Hypothalamus (tissue), 51 donors: ENCODE measurements at places on chromosomes 7 and 10.

DNA sequence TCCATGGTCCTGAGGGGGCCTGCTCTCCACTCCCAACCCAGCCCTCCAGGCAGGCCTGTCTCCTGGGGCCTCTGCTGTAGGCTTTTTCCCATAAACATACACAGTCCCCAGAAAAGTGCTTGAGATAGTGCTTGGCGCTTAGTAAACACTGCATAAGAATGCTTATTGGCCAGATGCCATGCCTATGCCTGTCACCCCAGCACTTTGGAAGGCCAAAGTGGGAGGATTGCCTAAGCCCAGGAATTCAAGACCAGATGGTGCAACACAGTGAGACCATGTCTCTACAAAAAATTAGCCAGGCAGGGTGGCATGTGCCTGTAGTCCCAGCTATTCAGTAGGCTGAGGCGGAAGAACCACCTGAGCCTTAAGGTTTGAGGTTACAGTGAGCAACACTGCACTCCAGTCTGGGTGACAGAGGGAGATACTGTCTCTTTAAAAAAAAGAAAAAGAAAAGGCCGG, 24.6 kb upstream of the ASL start:
- no peak for DNase-seq

- DNase-seq, result no peak
These were observed 122.1 kb downstream of the LRMDA start for GRCh38 chr10:75553550-75553949.

DNA sequence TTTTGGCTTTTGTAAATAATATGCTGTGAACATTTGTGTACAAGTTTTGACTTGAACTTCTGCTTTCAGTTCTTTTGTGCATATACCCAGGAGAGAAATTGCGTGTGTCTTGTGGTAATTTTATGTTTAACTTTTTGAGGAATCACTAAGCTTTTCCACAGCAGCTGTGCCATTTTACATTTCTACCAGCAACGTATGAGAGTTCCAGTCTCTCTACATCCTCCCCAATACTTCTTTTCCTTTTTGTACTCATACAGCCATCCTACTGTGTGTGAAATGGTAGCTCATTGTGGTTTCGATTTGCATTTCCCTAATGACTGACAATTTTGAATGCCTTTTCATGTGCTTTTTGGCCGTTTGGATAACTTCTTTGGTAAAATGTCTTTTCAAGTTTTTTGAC, 66.3 kb upstream of the INHBA start:
- DNase-seq, result no peak

DNA sequence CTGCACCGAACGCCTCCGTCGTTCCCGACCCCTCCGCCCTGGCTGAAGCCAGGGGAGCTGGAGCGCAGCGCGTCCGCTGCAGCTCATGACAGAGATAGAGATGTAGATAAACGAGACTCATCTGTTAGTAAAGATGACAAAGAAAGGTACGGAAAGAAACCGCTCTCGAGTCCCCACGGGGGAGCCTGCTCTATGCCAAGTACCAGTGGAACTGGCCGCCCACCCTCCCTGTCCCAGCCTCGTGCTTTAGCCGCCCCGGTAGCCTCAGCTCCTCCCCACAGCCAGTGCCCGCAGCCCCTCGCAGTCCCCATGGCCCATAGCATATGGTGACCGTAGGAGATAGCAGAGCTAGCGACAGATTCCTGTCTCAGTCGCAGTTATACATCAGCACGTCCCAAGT, 344.7 kb upstream of the GALNT17 start:
- DNase-seq, result no peak

DNA sequence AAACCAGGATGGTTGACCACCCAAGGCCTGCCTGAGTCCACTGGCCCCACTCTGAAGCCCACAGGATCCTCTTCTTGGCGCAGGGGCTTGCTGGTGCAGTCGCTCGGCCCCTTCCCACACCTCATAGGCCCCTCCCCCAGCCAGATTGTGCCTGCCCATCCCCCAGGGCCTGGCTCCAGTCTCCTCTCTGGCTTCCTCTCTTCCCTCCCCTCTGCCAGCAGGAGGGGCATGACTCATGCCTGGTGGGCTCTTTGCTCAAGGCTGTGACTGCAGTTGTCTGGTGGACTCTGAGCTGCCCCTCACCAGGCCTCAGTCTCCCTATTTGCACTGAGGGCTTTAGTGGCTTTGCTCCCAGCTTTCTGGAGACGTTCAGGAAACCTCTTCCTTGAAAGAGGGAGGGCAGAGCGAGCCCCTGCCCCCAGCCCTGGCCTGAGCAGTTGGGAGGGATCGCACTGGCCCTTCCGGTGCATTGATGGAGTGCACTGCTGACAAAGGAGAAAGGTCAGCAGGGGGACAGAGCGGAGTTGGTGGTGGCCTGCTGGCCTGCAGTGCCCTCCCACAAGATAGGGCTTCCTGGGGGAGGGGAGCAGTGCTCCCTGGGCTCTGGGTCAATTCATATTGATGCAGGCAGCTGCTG, 60.7 kb downstream of the ZMIZ1 start:
- DNase-seq, result no peak

GRCh38 chr7:143376396-143376795, 4.7 kb upstream of the ZYX start:
- no peak for DNase-seq

DNA sequence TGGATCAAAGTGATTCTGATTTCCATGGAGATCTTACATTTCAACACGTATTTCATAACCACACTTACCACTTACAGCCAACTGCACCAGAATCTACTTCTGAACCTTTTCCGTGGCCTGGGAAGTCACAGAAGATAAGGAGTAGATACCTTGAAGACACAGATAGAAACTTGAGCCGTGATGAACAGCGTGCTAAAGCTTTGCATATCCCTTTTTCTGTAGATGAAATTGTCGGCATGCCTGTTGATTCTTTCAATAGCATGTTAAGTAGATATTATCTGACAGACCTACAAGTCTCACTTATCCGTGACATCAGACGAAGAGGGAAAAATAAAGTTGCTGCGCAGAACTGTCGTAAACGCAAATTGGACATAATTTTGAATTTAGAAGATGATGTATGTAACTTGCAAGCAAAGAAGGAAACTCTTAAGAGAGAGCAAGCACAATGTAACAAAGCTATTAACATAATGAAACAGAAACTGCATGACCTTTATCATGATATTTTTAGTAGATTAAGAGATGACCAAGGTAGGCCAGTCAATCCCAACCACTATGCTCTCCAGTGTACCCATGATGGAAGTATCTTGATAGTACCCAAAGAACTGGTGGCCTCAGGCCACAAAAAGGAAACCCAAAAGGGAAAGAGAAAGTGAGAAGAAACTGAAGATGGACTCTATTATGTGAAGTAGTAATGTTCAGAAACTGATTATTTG, 15.3 kb downstream of the HNRNPA2B1 start:
- DNase-seq, result no peak

- no peak for DNase-seq
These were observed 32.5 kb downstream of the COL1A2 start for GRCh38 chr7:94426980-94427875.

DNA sequence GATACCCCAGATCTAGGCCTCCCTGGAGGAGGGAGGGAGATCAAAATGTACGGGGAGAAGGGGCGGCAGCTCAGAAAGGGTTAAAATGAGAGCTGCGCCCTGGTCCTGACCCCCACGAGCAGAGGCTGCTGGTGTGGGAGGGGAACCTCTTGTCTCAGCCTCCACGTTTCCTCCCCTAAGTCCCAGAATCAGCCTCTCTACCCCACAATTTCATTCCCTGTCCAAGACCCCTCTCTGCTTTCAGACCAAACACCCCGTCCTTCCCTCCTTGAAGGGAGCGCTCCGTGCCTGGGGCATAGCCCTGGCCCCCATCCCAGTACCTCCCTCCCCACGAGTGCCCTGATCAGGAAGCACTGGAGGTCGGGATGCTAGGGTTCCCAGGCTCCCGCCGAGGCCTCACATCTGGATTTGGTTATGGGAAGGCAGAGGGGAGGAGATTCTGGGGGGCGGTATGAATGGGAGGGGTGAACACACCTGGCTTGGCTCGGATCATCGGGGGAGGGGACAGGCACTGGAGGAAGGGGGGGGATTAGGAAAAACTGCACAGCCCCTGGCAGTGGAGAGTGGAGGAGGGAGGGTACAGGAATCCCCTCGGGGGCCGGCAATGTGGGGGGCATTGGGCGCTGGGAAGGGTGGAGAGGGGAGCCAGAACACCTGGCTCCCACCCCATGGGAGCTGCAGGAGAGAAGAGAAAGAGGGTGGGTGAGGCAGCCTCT, 2.7 kb downstream of the EPHB4 start:
- DNase-seq, result no peak

- DNase-seq, result no peak
These were observed 95.3 kb downstream of the WDR11 start for GRCh38 chr10:120946497-120946896.

- no peak for DNase-seq
These were observed 257.8 kb upstream of the IMMP2L start for GRCh38 chr7:111820121-111820520.

- DNase-seq, result no peak
These were observed 5.0 kb downstream of the PAXIP1 start for GRCh38 chr7:154997840-154998370.

GRCh38 chr10:74585231-74586087, 240.9 kb upstream of the KAT6B start:
- DNase-seq, result peak; percentile 1

DNA sequence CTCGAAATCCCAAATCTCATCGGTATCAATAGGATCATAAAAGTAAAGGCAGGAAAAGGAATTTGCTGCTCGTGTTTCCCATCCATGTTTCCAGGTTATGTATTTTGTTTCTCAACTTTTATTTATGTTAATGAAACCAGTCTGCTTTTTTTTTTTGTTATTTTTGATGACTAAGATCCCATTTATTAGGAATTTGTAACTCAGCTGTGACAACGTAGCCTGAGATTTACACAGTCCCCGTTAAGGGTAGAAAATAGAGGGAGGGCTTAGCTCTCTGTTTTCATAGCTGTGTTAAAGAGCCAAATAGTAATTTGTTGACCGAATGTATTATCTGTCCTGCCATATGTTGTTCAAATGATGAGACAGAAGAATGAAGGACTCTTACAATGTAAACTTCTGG, 164.0 kb downstream of the MGMT start:
- no peak for DNase-seq

- DNase-seq, result no peak
These were observed 9.9 kb downstream of the GARIN1A start for GRCh38 chr7:128681794-128682537.

GRCh38 chr10:52106899-52107298, 207.2 kb upstream of the DKK1 start:
- DNase-seq, result no peak

DNA sequence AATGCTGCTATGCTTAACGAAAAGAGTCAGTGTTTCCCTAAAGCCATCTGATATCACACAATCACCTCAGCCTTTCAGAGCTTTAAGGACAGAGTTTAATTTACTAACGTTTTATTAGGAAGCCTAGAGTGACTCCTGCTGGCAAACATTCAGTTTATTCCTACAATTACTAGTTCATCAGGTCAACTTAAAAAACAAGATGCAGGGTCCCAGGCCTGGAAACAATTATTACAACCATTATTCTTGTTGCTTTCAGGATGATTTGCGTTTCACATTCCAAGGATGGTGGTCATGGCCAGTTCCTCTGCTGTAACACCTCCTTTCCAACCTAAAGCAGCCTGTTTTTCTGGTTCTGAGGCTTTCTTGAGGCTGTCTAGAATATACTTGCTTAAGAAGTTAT, 1.5 kb upstream of the FAM53B start:
- no peak for DNase-seq
